ENCODE measurements at places on chromosomes 6 and 20.

GRCh38 chr6:42162812-42163211 is 10.4 kb upstream of the GUCA1A start:
- DNase-seq: no peak

- DNase-seq: no peak
Observed at GRCh38 chr6:164152611-164153010, 738.1 kb downstream of the QKI start.

DNA sequence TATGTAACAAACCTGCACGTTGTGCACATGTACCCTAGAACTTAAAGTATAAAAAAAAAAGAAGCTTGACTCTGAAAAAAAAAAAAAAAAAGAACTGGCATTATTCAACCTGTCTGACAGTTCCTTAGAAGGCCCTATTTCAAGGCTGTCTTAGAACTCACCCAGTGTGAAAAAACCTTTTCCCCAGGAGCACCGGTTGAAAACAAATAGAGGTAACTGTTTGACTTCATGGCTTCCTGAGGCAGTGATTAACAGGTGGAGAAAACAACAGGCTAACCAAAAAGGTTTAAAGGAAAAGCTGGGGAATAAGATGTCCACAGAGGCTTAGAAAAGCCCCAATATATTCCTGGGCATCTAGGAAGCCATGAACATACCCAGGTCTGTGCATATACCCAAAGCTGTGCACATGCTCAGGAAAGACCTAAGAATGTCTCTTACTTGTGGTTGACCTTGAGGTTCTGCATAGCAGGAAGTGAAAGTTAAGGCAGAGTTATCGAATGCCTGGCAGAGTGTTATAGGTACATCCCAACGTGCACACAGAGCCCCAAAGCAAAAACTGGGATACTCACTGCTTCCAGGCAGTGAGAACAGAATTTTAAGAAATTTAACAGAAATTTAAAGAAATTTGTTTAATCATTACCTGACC is 7.0 kb downstream of the UQCC1 start:
- DNase-seq: no peak

GRCh38 chr20:19090332-19090731 is 122.1 kb upstream of the SLC24A3 start:
- no peak for DNase-seq

DNA sequence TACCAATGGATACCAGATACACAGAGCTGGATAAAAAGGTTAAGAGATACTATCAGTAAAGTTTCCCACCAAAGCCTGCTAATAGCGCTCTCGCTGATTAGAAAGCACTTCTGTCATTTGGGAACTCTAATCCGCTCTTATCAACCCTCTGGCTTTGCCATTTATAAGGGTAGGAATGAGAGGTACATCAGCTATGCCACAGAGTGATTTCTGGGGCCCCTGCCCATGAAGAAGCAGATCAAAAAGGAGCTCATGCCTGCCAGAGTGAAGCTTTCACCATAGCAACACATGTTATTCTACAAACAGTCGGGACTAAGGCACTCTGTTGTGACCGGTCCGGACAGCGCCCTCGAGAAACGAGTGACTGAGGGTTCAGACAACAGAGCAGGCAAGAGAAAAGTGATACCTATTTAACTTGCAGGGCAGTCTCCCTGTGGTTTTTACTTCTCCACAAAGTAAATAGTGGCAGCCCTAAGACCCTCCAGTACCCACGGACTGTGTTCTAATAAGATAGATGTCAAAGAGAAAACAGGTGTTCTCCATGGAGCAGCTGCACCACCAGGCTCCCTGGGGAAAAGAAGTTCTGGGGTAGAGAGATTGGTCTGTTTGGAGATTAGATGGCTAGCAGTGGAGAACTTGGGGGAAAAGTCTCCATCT is 5.6 kb downstream of the TRAM2 start:
- peak; percentile 68 for DNase-seq

- no peak for DNase-seq
Observed at GRCh38 chr6:3380344-3381232, 76.3 kb downstream of the SLC22A23 start.

DNA sequence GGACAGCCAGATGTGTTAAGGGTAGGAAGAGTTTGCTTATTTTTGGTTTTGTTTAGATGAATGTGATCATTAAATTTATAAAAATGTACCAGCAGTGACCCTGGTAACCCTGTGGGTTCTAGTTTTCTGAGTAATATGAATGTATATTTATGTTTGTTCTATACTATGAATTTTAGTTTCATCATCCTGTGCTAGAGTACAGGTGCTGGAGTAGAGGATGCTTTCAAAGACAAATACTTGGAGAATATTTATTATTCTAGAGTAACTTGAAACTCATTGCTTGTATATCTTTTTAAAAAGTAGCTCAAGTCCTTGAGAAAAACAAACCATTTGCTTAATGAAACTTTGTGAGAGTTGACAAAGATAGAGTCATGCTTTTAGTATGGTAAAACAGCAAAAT is 7.8 kb downstream of the LRRC1 start:
- no peak for DNase-seq

DNA sequence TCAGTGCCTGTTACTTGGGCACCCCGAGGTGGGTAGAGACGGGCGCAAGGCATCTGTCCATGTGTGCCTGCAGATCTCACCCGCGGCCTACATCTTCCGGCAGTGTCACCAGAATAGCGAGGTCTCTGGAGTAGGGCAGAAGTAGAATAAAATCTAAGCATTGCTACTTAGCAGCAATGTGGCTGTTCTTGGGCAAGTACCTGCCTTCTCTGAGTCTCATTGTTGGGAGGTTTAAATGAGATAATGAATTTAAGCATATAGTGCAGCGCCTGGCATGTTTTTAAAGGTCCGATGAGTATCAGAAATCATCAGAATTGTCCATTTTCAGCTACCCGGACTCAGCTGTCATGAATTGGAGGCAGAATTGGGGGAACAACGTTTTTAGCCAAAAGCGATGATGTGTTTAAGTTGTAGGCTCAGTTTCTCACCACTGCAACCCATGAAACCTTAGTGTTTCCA is 800 bp downstream of the ABCC10 start:
- no peak for DNase-seq

DNA sequence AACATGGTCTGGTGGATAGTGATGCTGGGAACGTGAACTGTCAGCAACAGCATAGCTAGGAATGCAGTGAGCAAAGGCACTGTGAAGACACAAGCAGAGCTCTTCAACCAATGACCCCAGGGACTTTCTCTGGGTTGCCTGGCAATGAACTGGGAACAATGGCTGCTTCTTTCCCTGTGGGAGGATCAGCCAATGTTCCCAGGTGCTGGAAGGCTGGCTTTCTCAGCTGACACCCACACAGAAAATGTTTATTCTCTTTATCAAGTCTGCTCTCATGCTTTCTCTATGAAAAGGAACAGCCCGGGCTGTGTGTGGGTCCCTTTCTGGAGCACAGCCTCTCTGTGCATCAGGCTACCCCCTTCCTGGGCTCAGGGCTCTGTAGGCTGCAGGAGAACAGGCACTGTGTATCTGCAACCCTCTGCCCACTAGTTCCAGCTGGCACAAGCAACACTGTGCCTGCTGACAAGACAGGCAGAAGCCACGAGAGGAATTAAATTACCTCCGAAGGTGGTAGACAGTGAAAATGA is 54.2 kb downstream of the HFE start:
- peak; percentile 16 for DNase-seq

DNA sequence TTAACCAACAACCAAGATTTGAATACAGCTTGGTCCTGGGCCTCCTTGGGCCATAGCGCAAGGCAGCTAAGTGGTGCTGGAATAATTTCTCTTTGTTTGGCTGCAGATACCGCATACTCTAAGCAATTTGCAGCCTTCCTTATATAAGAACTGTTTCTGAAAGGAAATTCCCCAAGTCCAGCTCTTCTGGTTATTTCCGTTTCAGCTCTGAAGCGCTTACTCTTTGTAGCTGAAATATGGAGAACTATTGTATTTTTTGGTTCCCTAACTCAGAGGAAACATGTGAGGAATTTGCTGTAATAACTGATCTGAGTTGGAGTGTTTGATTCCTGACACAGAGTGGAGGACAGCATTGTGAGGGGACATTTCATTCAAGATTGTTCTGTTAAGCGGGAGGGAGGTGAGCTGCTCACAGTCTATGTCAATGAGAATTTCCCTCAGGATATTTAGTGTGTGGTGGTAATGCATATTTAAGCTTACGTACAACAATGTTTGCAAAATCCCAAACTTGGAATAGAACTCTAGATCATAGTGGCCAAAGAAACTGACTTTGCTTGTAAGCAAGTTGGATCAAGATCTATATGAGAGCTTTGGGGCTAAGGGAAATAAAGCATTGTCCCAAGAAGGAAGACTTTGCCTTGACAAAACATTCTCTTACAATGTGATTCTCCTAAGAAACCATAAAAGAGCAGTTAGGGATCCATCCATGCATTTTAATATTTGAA is 576.6 kb upstream of the FLRT3 start:
- no peak for DNase-seq

All from NCI-H526 (cell line).